ENCODE measurements at places on chromosomes 11 and 22.

DNA sequence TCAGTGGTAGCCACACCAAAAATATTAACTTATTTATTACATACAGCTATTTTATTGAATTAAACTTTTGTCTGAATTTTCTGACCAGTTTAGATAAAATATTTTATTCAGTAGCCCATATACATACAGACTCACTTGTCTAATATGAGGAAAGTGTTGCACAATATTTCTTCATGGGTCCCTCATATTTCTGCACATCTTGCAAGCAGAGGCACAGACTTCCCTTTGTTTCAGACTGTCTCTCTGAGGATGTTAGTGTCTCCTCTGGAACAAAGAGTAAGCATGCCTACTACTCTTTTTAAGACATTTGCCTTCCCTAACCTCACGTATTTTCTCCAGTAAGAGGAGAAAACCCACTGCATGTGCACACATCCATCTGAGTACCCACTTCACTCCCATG lies 81.2 kb downstream of the OR5AK2 start:
- no peak for DNase-seq

GRCh38 chr11:104051778-104052177 lies 15.3 kb downstream of the DDI1 start:
- DNase-seq: no peak

GRCh38 chr11:121801781-121802180 lies 314.2 kb downstream of the BLID start:
- DNase-seq: no peak

GRCh38 chr11:111367411-111368284 lies 11.4 kb downstream of the POU2AF1 start:
- no peak for DNase-seq

GRCh38 chr22:37329238-37330140 lies 47.2 kb downstream of the CYTH4 start:
- no peak for DNase-seq

GRCh38 chr11:111788051-111788450 lies 21.9 kb upstream of the PPP2R1B start:
- DNase-seq: no peak

- DNase-seq: no peak
Measured at GRCh38 chr11:128549256-128549944, 38.0 kb downstream of the ETS1 start.

GRCh38 chr11:44315947-44316658 lies 6.2 kb upstream of the ALX4 start:
- DNase-seq: no peak

DNA sequence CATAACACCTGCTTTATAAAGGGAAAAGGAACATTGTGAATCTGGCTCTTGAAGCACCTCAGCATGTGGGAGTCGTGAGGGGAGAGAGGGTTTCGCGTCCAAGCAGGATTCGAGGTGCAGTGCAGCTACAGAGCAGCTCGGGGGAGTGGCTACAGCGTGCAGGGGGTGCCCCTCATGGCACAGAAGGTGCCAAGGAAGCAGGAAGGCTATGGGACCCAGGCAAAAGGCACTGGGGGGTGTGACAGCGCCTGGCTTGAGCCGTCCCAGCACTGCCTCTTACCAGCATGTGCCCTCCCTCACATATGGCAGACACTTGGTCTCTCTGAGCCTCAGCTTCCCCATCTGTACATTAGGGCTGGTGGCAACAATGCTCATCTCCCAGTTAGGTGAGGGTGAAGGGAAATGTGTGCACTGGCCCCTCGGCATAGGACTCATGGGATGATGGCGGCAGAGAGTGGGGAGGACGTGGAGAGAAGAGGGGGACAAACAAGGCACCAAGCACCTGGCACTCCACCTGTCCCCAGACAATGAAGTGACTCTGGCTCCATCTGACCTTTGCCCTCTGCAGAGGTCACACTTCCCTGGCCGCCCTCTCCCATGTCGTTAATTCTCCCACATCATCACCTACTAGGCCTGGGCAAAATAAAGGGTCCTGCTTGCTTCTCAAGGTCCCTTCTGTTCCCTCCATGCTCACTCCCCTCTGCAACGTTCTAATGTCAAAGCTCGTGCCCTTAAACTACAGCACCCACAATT lies 10.4 kb downstream of the TNKS1BP1 start:
- no peak for DNase-seq

DNA sequence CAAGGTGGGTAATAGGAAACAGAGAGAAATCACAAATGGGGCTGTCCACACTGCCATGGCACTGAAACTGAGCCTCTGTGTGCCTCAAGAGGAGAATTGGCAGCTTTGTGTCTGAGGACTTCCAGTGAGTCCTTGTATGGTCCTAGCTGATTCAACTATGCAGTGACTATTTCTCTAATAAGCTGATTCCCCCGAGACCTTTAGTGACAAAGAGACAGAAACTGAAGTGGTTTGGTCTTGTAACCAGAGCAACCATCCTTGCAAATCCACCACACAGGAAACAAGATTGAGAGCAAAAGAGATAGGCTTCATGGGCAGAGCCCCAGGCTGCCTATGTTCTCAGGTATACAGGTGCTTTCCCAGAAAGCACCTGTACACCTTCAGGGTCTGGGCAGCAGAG lies 1038.5 kb downstream of the NTM start:
- peak; percentile 55 for DNase-seq

DNA sequence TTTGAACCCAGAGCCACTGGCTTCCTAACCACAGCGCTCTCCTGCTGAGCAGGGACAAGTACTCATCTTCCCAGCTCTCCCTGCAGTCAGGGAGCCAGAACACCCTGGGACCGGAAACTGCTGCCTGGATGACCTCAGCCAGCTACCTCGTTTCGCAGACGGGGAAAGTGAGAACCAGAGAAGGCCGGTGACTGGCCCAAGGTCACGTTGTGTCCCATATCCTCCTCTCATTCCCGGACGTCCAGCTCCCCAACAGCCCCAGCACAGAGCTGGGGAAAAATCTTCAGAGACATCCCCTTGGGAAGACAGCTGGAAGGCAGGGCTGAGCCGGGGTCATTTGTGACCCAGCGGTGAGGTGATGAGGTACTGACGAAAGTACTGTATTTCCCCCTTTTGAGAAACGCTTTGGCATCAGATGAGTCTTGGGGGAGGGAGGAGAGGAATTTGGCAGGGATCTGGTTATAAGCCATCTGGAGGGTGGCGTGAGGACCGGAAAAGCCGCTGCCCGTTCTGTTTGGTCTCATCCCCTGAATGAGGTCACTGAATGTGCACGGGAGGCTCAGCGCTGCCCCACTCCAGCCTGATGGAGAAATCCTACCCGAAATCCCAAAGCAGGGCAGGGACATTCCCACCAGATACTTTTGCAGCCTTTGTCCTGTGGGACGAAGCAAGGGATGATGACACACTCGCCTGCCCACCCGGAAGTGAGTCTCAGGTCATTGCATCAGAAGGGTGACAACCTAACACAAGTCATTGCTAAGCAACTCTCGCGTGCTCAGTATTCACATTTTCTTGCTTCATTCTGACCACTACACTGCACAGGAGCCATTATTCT lies 41.1 kb downstream of the LIF start:
- DNase-seq: no peak

DNA sequence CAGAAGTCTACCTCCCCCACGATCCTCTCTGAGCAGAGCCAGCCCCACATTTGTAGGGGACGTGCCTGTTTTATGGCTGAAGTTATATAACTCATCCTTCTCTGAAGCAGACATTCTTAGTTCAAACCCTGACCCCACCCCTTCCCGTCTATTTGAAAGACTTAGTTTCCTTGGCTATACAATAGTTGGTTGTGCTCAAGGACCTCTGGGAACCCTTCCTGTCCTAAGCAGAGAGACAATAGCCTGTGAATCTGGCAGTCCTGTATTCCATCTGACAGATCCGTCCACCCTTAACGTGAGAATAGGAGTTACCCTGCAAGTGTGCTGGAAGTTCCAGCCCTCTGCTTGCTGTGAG lies 75.2 kb downstream of the MN1 start:
- DNase-seq: no peak

DNA sequence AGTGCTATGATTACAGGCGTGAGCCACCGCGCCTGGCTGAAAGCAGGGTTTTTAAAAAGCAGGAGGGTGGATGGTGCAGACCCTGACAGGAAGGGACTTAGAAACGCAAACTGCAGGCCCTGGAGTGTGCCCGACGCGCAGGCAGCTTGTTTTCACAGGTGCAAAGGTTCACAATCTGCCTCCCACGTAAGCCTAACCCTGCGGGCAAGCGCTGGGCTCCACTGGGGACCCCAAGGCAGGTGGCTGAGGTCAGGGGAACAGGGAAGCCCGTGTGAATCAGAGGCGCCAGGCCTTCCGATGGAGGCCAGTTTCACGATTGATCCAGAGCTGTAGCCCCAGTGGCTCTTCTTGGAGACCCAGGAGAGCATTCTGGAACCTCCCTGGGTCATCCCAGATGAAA lies 256.3 kb downstream of the BRD1 start:
- DNase-seq: no peak

DNA sequence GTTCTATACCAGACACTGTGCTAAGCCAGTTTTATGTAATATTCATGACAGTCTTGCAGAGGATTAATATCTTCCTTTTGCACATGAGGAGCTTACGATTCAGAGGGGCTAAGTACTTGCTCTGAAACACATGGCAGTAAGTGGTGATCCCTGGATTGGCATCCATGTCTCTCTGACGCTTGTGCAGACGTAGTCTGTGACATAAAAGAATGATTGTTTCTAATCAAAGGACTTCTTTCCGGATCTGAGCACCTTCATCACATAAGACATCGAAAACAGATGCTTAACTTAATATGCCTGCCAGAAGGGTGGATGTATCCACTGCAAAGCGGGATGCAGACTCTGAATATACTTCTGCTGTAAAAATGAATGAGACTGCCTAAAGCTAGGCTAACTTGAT lies 74.8 kb downstream of the ARHGAP42 start:
- no peak for DNase-seq

DNA sequence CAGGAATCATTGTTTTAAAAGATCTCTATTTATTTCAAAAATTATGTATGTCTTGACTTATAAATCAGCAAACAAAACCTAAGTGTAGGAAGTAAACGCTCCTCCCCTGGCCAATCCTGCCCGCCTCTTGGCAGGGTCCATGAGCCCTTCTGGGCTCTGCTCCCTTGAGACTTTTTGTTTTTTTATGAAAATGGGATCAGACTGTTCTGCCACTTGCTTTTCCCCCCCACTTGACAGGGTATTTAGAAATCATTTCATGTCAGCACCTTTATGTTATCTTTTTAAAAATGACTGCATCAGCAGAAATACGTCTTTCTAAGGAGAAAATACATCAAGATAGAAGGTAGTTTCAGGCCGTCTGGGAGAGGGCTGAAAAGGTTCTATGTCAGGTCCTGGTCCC lies 35.6 kb downstream of the FBLN1 start:
- DNase-seq: no peak

DNA sequence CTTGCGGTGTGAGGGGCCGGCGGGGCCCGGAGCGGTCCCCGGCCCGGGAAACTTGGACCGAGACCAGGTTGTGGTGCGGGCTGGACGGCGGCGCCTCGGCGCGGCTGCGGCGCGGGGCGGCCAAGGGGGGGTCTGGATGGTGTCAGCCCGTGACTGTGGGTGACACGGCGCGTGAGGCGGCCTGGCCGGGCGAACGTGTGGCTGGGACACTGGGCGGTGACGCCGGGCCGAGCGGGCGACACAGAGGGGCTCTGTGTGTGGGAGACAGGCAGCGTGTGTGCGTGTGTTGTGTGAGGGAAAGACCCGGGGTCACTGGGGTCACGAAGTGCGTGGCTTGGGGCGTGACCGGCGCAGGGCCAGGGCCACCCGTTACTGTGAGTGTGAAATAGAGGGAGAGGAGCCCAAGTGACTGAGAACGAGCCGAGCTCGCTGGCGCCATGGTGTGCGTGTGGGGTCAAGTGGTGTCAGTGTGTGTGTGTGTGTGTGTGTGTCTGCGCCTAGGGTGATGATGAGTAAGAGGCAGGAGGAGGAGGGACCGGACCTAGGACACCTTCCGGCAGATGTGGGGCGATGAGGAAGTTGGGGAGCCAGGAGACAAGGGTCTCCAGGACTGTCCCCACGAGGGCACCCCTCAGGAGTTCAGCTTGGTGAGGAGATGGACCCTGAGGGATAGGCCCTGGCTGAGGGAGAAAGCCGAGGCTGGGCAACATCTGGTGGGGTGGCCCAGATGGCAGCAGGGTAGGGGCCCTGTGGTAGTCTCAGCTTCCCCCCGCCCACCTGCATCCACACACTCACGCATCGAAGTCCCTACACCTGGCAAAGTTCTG lies 817 bp downstream of the RELT start:
- DNase-seq: peak; percentile 40

GRCh38 chr11:103581760-103582159 lies 454.7 kb upstream of the DDI1 start:
- no peak for DNase-seq

GRCh38 chr11:2882396-2883110 lies 3.0 kb downstream of the CDKN1C start:
- no peak for DNase-seq

DNA sequence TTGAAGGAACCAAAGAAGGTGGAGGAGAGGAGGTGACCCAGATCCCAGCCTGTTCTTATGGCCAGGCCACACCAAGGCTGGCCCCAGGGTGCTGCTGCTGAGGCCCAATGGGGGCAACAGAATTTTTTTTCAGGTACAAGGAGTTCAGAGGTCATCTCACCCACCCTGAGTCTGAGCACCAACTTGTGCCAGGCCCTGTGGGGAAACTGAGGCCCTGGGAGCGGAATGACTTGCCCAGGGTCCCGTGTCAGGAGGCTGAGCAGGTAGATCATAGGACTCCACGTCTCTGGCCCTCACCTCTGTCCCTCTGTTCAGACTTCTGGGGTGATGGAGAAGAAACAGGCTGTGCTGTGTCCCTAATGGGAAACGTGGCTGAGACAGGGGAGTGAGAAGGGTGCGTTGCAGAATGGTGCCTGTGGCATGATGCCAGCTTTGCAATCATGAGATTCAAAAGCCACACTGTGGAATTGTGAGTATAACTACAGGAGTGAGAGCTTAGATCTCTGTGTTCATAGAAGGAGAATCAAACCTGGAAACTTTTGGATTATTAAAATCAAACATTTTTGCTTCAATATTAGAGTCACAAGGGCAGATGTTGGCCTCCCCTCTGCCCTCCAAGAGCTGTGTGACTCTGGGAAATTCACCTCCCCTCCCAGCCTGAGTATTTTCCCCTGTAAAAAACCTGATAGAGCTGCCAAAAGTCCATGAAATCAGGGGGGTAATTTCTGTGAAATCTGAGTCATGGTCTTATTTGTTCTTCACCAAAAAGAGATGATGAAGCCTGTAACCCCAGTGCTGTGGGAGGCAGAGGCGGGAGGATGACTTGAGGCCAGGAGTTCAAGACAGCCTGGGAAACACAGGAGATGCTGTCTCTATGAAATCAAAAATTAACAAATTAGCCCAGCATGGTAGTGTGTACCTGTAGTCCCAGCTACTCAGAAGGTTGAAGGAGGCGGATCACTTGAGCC lies 874 bp downstream of the APOL1 start:
- DNase-seq: no peak

Data from NCI-H510A (cell line).